ENCODE measurements at places on chromosomes 3 and 15.

DNA sequence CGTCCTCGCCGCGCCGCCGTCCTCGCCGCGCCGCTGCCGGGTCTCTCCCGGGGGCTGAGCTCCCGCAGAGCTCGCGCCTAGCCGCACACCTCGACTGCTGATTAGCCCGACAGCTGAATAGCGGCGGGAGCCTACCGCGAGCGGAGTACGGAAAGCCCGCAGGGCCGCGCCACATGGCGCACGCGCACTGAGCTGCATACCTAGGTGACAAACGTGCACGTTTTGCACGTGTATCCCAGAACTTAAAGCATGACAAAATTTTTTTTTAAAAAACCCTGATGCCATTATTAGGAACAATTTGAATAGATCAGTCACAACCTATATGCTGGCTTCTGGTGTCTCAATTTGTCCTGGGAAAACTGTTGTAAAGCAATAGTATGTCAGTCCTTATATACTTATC lies at the start of gene GOLGA8A:
Gene GOLGA8A (minus strand): TSS at position 122 of the 400 bp plus-strand sequence. CDS start 48,117 bp downstream, outside the sequence.
- DNase-seq = no peak

DNA sequence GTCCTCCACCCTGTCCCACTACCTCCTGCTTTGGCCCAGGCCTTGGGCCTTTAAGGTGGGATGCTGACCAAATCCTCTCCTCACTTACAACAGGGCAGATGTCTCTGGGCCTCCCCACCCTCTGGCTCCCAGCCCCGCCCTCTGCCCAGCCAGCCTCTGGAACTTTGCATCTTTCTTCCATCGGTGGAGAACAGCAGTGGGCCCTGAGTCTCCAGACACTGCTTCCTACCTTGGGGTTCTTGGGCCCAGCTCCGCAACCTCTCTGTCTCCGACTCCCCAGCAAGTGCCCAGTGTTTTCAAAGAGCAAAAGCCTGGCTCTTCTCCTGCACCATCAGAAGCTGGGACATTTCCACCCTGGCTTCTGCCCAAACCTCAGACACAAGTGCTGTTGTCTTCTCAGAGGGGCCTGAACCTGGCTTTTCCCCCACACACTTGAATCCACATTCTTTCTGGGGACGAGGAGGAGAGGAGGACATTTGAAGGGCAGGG lies 33.1 kb downstream of the MRAS start:
- no peak for DNase-seq

- no peak for DNase-seq
These were observed 48.5 kb upstream of the TNIK start for GRCh38 chr3:171508676-171509075.

- DNase-seq = no peak
These were observed 908.9 kb downstream of the TUSC7 start for GRCh38 chr3:117618462-117618861.

DNA sequence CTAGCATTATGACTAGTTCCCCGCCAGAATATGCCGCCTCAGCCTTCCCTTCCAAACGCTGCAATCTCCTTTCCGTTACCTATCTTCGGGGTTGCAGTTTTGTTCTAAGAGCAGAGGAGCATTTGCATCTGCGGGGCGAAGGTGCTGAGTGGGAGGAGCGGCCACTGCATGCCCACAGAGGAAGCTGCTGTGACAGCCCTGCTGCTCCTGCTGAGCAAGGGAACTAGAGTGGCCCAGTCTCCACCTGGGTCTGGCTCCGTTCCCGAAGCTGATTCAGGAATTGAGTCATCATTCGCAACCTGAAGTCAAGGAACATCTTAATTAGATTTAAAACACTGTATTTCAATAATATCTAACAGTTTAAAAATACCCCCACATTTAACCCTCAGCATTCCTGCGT lies 98.2 kb upstream of the TJP1 start:
- no peak for DNase-seq

GRCh38 chr3:164416491-164417222 lies 661.6 kb downstream of the SI start:
- no peak for DNase-seq

GRCh38 chr3:14297784-14298236 lies 104.6 kb upstream of the SLC6A6 start:
- no peak for DNase-seq

DNA sequence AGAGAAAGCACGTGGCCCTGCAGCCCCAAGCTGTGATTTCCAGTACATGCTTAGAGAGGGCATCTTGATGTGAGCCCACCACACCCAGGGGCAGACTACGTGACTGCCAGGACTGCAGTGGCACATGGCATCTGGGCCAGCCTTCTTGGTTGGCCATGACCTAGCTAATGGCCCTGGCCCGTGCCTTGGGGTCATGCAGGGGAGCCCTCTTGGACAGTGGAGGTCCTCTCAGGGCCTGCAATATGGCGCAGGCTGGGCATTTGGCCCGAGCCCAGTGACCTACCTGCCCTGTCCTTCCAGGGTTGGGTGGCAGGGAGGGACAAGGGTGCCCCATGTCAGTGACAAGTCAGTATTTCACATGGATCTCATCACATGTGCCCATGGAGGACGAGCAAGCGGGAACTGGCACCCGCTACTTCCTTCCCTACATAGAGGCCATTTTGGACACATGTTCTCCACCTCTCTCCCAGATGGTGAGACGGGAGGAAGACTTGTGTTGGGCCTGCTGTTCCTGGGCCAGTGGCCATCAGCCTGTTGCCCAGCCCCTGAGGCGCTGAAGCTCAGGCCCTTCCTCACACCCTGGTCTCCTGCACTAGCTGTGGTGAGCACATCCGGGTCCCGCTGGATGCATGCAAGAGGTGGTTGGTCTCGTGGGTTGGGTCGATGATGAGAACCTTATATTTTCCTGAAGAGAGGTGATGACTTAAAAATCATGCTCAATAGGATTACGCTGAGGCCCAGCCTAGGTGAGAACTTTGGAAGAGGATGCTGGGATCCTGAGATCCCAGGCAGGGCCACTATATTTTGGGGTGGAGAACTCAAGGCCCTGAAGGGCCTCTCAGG lies 195.6 kb downstream of the UBE3A start:
- DNase-seq = no peak

DNA sequence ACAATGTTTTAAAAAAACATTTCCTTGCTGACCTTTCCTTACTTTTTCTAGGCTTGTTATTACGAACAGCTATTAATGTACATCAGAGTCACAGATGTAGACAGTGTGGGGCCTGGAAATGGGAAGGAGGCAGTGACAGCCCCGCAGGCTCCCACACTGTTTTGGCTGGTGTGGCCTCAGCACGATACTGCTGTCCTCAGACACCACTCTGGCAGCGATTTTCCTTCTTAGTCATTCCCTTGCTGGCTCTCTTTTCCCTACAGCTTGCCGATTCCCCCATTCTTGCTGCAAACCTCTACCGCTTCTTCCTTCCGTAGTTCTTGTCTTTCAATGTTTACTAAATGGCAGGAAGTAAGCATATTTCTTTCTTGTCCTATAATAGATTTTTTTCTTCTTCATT lies 113.1 kb downstream of the ABI3BP start:
- no peak for DNase-seq

DNA sequence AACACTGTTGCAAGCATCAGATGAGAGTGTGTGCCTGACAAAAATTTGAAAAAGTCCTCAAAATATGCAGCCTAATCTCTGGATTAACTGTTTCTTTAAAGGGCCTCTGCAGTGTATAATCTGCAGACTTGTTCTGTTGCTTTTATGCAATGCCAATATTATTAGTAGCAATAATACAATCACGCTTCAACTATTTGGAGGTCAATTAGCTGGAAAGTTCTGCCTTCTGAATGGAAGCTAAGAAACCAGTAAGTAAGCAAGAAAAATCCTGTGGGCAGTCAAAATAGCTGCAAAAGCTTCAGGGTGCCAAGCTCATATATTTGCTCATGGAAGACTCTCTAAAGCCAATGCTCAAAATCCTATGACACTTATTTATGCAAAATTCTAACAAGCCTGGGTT lies 153.2 kb upstream of the NR2F2 start:
- no peak for DNase-seq

DNA sequence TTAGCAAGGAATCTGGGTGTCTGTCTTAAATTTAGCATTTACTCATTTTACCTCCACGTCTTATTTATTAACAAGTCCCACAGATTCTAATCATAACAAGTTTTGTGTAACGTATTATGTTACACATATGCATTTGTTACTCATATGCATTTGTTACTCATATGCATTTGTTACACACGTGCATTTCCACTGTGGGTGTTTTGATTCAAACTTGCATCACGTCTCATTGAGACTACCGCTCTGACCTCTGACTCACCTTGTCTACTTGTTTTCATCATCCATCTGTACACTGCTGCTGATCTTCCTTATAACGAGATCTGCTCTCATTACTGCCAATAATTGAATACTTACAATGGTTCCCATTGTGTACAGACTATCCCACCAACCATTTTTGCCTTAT lies 1141.4 kb downstream of the TBL1XR1 start:
- no peak for DNase-seq

- no peak for DNase-seq
These were observed 375 bp downstream of the HEG1 start for GRCh38 chr3:125055331-125055912.

DNA sequence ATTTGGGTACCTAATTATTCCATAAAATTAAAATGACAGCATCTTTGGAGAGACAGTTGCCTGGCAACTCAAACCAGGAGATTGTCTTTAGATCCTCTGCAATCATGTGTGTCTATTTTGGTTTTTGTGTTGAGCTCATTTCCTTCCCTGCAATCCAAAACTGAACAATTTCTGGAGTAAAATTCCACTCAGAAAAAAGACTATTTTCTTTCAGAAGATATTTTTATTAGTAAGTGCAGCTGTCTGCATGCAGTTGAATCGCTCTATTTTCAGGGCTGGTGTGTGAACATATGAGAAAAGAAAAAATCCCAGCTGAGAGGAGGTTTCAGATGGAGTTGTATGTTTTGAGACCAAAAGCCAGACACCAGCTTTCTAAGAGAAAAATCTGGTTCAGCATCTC lies 41.9 kb upstream of the DYNC1LI1 start:
- no peak for DNase-seq

DNA sequence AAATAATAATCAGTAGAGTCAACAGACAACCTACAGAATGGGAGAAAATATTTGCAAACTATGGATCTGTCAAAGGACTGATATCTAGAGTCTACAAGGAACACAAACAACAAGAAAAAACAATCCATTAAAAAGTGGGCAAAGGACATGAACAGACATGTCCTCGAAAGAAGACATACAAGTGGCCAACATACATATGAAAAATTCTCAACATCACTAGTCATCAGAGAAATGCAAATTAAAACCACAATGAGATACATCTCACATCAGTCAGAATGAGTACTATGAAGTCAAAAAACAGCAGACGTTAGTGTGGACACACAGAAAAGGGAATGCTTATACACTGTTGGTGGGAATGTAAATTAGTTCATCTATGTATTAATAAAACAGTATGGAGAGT lies 33.7 kb downstream of the SLC2A2 start:
- no peak for DNase-seq

- DNase-seq = no peak
These were observed 24.6 kb upstream of the LRRFIP2 start for GRCh38 chr3:37198996-37199395.

GRCh38 chr3:140927279-140928069 lies 14.2 kb upstream of the SLC25A36 start:
- no peak for DNase-seq

- no peak for DNase-seq
These were observed 200.5 kb downstream of the ITPR1 start for GRCh38 chr3:4693620-4694019.

GRCh38 chr15:27473845-27474244 lies 502.9 kb downstream of the GABRG3 start:
- no peak for DNase-seq

DNA sequence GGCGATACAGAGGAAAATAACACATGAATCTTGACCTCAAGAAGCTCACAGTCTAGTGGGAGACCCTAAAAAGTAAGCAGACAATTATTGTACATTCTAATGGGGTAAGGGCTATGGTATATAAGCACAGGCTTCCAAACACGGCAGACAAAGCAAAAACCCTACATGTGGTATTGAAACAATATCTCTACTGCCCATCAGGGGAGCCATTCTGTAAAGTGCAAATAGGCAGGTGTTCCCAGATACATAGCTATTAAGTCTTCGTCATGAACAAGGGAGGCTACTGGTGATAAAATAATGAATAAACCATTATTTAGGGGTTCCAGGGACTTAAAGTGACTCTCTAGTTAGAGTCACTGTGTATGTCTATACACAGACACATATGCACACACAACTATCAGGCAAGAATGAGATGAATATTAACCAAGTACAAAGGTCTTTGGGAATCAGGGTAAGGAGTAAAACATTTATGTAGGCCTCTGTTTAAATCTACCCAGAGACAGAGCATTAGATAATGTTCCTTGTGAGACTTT lies 38.7 kb upstream of the ASB14 start:
- no peak for DNase-seq

GRCh38 chr15:59998305-59998949 lies 5.7 kb upstream of the FOXB1 start:
- DNase-seq = no peak

- DNase-seq = no peak
These were observed 50.1 kb downstream of the WDR76 start for GRCh38 chr15:43876872-43877271.

DNA sequence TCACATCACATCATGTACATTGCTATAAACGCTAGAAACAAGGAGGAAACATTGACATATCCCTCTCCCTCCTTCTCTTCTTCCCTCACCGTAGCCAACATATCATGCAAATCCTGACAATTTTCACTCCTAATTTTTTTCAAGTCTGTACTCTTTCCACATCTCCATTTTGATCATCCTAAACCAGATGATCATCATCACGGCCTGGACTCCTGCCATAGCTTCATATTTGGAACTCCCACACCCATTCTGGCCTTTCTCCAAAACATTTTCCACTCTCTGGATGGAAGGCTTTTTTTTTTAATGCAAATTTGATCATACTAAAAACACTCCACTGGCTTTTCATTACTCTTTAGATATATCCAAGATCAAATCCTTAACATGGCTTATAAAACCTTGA lies 248.0 kb upstream of the CNTN3 start:
- no peak for DNase-seq

- DNase-seq = peak; percentile 24
These were observed at the start of gene TBC1D2B for GRCh38 chr15:78077053-78077870. TSS of gene TBC1D2B (minus strand) at chr15:78077711. CDS start at chr15:78077652, 59 bp downstream.

GRCh38 chr3:148957586-148957985 lies 33.8 kb upstream of the GYG1 start:
- no peak for DNase-seq

DNA sequence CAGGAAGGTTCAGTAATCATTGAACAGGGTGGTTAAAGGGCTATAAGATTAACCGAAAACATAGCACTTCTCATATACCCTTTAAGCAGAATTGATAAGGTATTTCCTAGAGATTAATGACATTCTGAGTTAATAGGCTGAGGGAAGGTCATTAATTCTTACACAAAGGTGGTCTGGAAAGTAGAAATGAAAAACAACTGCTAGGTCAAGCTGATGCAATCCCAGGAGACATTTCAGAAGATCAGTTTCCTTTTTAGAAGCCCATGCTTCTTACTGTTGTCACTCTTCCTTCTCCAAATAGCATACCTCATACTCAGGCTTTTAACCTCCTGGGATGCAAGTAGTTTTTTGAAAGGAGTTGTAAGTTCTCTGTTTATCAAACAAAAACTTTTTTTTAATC lies 8.8 kb downstream of the FILIP1L start:
- DNase-seq = no peak
